ENCODE measurements at places on chromosomes 11 and 22. TPM values are rescaled to one million over a fixed set of nuclear protein-coding genes. Genes with fewer than 3 reads are reported as not detected.

DNA sequence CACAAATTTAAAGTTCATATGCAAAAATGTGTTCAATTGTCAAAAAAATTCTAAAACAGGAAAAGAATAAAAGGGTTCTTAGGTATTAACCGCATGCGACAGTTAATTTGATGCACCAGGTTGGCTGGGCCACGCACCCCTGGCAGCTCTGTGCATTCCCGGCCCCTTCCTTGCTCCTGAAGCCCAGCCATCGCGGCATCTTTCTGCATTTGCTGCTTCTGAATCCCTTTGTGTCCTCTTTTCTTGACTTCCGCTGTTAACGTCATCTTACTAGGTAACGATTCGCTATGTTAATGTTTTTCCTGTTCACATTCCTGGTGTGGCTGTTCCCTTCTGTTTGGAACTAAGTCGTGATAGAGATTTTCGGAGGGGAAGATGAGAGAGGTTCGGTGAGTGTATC is 7.9 kb upstream of the KLHDC7B start:
- DNase-seq, result no peak

DNA sequence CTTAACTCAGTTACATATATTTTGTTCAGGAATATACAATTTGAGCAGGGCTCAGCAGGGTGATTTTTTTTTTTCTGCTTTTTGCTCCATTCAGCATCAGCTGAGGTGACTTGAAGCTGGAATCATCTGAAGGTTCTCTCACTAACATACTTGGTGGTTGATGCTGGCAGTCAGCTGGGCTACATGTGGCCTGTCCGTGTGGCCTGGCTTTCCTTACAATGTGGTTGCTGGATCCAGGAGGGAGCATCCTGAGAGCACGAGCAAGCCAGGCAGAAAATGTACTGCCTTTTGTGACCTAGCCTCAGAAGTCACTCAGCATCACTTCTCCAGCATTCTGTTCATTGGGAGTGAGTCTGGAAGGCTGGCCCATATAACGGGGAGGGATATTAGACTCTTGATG is 151.6 kb upstream of the E2F8 start:
- DNase-seq, result no peak

- peak; percentile 32 for DNase-seq
These were observed 562 bp downstream of the DGAT2 start for GRCh38 chr11:75768909-75769771.

- no peak for DNase-seq
These were observed 260.4 kb upstream of the ARHGAP20 start for GRCh38 chr11:110972640-110973039.

DNA sequence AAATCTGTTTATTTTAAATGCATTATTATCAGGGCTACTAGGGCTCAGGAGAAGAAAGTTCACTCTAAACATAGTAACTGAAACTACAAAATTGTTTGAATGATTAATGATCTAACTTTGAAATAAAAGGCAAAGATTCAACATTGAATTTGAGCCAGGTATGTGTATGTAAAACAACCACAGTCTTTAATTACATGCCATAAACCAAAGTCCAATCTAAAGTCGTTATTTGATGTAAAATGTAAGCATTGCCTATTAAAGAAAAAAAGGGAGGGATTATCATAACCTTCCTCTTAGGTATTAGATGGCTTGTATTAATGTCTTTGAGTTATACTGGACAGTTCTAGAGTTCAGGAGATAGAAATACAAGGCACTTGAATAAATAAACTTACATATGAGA is 25.2 kb upstream of the PANX1 start:
- DNase-seq, result no peak

The MDK gene
- 560 TPM for total RNA-seq

Measured in WTC11 (cell line).